ENCODE measurements at places on chromosomes 3 and 15.

GRCh38 chr3:71709908-71710511, 15.2 kb downstream of the EIF4E3 start:
- DNase-seq = peak; percentile 59

DNA sequence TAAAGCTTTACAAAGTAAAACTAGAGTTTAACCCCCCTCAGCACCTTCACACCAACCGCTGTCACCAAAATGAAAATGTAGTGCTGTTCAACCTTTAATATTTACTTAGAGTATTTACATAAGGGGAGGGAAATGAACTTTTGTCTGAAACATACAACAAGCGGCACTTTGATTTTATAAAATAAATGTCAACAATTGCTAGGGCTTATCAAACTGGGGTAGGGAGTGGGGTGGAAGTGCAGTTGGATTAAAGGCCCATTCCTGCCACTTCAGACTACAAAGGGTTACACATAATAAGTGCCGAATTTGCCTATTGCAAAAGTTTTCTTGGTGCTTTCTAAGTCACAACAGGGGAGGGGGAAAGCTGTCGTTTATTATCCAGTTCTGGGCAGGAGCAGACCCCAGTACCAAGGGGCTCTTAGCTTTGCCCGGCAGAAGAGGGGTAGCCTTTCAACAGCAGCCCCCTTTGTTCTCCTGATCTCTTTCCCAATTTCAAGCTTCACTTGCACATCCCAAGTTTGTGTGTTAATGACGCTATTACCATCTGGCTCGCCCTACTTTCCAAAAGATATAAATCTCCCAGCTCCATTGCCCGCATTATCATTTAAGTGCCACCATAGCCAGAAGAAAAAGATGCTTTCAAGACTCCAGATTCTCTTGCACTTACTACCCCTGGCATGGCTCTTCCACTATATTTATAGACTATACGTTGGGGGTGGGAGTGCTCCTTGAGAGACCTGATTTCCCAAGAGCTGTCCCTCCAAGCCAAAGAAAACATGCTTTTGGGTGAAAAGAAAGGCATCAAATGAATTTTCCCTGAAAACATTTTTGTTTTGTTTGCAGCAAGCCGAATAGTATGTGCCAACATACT, 17.0 kb downstream of the SOX2 start:
- DNase-seq = no peak

DNA sequence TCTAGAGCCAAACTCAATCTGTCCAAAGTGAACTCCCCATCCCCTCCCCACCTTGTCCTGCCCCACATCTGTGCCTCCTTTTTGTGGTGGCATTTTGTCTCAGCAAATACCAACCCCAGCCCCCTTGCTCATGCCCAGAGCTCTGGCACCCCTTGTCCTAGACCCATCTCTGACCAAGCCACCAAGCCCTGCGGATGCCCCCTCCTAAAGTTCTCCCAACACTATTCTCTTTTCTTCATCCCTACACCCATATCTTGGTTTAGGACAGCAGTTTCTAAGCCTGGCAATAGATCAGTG, 17.7 kb downstream of the ACAA1 start:
- DNase-seq = no peak

- DNase-seq = no peak
These were observed 291.5 kb upstream of the ARHGEF26 start for GRCh38 chr3:153829606-153830170.

GRCh38 chr3:129314386-129315222, 35.9 kb downstream of the HMCES start:
- DNase-seq = peak; percentile 80

- DNase-seq = no peak
These were observed 63.2 kb downstream of the MCTP2 start for GRCh38 chr15:94294556-94294955.

DNA sequence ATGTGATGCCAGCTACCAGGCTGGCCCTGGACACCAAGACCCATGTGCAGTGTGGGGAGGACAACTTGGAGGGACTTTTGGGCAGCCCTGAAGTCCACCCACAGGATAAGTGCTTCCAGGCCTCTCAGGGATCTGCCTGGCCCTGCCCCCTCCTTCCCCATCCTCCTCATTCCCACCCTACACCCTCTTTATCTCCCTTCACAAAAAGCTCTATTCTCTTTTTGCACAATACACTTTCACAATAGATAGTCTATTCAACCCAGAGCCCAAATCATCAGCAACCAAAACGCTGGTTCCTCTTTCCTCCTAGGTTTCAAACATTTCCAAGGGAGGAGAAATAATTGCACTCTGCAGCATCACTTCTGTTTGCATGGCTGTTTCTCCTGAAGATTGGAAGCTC, 7.8 kb upstream of the ZNF710 start:
- no peak for DNase-seq

- peak; percentile 47 for DNase-seq
These were observed 26.1 kb upstream of the MGLL start for GRCh38 chr3:127848131-127849129.

DNA sequence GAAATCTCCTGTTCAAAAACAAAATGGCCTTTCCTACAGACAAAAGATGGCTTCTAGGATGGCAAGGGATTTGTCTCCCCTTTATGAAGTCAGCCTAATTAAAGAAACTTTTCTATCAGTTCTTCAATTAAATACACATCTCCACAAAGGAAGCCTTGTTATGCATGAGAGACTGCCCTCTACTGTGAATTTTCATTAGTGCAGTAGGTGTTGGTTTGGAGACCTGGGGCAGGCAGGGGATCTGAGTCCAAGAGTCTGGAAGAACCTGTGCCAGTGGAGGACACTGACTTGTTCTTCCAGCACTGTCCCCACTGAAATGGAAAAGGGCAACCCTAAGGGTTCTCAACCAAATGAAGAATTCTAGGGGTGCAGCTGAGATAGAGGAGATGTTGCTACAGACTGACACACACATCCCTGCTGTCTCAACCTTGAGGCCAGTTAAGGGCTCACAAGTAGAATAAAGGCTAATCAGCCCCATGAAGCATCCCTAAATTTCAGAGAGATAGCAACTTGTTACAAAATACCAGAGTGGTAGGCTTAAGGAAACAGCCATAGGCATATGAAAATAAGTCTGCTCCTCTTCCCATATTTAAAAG, 174.0 kb upstream of the PRICKLE2 start:
- DNase-seq = no peak

DNA sequence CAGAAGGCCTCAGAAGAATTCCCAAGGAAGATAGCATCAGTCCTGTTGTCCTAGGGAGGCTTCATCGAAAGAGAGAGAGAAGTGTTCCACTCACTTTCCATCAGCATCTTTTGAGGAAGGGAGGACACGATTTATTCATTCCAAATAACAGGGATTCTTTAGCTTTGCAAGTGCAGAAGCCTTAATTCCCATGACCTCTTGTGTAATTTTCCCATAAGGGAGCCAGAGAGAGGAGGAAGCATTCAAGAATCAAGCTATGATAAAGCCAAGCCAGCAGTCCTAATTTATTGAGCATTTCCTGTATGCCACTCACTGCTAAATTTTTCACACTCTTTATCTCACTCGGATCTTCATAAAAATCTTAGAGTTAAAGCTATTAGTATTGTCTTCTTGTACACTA, 169.7 kb upstream of the MITF start:
- DNase-seq = no peak

DNA sequence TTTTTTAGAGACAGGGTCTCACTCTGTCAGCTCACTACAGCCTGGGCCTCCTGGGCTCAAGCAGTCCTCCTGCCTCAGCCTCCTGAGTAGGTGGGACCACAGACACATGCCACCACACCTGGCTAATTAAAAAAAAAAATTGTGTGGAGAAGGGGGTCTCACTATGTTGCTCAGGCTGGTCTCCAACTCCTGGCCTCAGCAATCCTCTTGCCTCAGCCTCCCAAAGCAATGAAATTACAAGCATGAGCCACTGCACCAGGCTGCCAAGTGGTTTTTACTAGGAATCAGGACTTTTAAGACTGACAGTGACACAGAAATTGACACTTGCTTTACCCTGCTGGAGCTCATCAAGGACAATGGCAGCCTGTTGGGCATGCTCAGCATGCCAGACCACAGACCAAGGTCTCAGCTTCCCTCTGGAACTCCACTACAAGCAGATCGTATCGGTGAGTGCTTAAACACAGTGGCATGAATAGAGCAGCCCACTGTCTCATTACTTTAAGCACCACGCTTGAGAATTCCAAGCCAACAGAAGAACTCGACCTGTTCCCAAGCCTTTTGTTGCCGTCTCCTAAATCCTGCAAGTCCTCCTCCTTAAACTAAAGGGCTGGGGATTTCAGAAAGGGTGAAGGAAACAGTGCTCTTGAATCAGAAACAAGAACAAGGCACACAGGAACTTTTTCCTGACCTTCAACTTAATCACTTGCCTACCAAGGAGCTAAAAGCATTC, 41.4 kb downstream of the EOMES start:
- DNase-seq = peak; percentile 20

DNA sequence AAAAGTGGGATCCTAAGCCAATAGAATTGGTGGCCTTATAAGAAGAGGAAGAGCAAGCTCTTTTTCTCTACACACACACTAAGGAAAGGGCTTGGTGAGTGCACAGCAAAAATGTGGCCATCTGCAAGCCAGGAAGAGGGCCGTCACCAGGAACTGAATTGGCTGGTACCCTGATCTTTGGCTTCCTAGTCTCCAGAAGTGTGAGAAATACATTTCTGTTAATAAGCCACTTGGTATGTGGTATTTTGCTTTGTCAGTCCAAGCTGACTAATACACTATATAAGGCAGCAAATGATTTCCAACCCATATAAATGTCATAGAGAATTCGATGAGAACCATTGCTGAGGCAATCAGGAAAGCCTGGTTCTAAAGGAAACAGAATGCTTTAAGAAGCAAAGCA, 816.3 kb upstream of the SEMA6D start:
- DNase-seq = no peak

GRCh38 chr3:98765721-98766120, 2.6 kb downstream of the ST3GAL6 start:
- no peak for DNase-seq

- DNase-seq = no peak
These were observed 1.0 kb upstream of the IFRD2 start for GRCh38 chr3:50293079-50293801.

- DNase-seq = no peak
These were observed 22.7 kb upstream of the ZNF639 start for GRCh38 chr3:179299999-179300613.

DNA sequence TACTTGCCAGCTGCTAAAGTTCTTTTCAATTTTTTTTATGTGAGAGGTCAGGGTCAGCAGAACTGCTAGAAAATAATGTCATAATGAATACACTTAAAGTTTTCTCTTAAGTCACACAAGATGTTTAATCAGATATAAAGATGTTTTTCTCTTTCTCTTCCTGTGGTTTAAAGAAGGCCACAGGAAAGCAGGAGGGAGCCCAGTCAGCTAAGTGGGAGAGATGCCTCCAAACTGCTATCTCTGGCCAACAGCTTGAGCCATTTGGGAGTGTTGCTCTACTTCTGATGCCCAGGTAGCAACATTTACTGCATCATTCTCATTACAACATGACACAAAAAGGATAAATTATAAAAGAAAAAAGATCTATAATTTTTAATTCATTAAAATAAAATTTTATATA, 45.7 kb upstream of the NLGN1 start:
- DNase-seq = no peak

DNA sequence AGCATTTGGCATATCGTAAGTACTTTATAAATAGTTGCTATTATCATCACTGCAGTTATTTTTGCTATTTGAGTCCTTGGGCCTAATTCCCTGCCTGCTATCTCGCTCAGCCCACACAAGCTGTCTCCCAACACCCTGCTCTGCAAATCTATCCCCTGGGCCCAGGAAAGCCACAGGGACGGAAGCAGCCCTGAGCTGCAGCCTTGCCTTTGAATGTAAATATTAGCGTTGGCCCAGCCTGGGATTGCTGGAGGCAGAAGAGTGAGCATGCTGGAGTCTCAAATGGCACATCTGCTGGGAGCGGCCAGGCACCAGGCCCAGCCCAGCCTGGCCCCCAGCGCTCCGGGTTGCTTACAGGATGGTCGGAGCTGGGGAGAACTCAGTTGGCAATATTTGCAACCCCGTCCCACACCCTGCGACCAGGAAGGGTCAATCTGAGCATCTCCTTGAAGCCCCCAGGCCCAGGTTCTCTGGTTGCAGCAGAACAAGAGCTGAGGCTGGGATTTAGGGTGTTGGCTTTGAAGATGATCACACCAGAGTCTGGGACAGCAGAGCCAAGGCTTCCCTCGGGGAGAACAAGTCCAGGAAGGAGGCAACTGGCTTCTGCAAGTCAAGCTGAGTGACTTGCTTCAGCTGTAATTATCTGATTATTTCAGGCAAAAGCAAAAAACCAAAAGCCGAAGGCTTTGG, 529.6 kb downstream of the SHQ1 start:
- DNase-seq = peak; percentile 49

- DNase-seq = no peak
These were observed 461.0 kb upstream of the GBE1 start for GRCh38 chr3:82222401-82222800.

DNA sequence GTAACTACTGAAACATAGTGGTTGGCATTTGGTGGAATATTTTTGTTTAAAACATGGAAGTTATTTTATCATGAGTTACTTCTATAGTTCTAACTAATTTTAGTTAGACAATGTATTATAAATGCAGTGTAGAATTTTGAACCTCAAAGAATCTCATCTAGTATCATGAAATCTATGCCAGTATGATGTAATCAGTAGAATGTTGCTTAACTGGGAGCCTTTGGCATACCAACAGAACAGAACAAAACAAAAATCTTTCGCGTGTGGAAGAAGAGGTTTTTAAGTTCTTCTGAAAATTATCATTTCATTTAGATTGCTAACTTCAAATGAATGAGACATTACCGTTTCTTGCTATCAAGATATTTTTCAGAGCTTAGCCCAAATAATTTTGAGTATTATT, 98.4 kb upstream of the LRRFIP2 start:
- no peak for DNase-seq

GRCh38 chr3:170867143-170867937, 2.7 kb downstream of the RPL22L1 start:
- DNase-seq = no peak

- no peak for DNase-seq
These were observed 550 bp downstream of the CLN6 start for GRCh38 chr15:68228971-68229385.

DNA sequence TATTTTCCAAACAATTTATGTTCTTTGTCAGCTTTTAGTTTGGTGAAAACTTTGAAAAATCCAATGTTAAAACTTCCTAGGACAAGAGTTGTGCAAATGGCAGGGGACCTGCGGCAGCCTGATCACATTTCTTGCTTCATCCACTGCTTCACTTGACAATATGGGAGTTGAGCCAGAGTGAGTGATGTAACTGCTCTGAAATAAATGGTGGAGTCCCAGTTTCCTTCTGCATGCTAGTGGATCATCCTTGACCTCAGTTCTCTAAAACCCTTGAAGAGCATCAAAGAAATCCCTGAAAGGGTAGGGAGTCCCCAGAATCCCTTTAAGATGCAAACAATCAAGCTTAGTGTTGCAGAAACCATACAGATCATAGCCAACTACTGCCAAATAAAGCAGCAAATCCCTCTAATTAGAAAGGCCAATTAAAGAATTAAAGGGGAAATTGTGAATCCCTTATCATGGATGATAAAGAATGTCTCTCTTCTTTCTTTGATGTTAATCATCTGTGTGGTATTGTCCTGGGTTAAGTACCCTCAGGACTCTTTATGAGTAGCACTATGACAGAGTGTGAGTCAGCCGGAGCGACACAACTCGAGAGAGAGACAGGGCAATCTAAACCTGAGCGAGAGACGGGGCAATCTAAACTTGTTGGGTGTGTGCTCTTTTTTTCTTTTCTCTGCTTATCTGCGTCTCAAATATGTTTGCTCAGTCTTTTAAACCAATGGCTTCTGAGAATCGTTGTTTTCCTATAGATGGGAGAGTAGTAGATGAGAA, 41.8 kb upstream of the GAP43 start:
- no peak for DNase-seq

GRCh38 chr3:156509189-156510174, 45.4 kb downstream of the SSR3 start:
- peak; percentile 28 for DNase-seq
